ENCODE measurements at places on chromosomes 6 and 20.
A peak's percentile ranks its signal among the peaks of the same experiment; 100 is the strongest.

DNA sequence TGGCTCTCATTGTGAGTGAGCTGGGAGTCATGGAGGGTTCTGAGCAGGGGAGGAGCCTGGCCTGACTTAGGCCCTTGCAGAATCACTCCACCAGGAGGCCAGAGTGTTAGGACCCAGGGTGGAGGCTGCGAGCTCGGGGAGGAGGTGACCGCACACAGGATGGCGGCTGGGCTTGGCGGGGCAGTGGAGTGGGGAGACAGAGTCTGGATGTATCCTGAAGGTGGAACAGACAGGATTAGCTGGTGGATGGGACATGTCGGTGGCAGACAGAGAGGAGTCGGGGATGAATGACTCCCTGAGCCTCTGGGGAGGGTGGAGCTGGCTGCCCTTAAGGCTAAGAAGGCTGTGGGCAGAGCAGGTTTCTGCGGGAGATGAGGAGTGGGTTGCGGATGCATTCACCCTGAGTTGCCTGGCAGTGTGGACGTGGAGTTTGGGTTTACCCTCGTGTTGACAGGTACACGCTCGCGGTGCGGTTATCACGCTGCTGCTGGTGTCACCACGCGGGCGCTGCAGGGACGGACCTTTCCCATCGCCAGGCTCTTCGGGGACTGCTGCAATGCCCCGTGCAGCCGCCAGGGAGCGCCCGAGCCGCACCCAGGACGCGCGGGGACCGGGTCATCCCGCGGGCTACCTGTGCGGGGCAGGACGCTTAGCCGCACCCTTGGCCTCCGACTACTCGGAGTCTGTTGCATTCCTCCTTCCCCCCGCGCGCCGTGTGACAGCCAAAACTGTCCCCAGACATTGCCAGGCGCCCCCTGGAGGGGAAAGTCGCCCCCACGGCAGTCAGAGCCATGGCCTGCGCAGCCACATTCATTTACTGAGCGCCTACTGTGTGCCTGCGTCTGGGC, 43.0 kb upstream of the PTGIS start:
- peak; percentile 48 for DNase-seq

GRCh38 chr20:40743141-40743775, 54.2 kb upstream of the MAFB start:
- DNase-seq = no peak

DNA sequence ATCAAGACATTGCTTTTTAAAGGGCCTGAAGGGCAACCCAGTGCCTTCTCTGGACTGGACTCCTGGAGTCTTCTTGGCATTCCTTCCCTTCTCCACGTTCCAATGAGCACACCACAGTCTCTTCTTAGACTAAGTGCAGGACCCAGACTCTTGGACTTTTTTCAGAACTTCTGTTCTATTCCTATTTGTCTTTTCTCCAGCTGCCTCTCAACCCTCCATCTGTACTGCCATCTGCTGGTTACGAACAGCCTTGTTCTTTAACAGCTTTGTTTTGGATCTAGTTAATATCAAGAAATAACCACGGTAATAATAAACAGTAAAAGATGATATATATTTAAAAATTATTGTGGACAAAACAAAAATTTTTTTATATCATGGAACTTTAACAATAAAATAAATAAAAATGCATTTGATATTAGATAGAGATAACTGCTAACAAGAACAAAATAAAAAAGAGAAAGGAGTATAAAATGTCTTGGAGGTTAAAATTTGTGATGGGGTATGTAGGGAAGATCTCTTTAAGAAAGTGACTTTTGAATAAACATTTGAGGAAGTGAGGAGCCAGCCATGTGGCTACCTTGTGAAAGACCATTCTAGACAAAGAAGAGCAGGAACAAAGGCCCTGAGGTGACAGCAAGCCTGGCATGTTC, 105.1 kb upstream of the HCRTR2 start:
- peak; percentile 26 for DNase-seq

GRCh38 chr6:51892339-51892738, 195.1 kb downstream of the PKHD1 start:
- no peak for DNase-seq

DNA sequence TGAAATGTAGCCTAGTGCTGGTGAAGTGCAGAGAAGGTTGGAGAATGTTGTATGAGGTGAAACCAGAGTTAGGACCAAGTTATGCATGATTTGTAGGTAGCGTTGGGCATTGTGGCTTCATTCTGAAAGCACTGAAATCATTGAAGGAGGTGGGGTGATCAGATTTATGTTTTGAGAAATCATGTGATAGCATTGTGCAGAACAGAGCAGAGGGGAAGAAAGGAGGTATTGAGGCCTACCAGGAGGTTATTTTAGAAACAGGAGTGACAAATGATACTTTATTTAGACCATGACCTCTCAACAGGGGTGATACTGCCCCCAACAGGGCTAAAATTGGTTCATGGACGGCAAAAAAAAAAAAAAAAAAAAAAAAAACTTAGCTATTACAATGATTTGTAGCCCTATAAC, 15.6 kb upstream of the HMGN3 start:
- DNase-seq = no peak

- no peak for DNase-seq
Measured at GRCh38 chr20:62830251-62830650, 13.4 kb downstream of the COL9A3 start.

DNA sequence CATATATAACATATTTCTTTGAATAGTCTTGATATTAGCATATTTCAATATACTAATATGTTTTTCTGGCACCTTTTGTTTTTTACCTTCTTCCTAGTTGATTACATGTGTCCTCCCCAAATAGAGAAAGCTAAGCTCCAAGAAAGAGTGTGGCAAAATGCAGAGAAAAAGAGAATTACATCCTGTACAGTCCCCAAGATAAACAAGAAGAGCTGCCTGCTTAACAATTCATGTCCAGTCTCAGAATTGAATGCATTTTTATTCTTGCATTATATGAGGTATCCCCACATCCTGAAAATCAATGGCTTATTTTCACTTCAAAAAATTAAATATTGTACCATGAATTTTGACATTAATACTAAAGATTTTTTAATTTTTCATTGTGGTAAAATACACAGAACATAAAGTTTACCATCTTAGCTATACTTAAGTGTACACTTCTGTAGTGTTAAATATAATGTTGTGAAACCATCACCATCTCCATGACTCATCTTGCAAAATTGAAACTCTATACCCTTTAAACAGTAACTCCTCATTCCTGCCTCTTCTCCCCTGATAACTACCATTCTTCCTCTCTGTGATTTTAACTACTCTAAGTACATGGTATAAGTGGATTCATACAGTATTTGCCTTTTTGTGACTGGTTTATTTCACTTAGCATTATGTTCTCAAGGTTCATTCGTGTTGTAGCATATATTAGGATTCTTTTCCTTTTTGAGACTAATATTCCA, 490.3 kb downstream of the COL12A1 start:
- no peak for DNase-seq

DNA sequence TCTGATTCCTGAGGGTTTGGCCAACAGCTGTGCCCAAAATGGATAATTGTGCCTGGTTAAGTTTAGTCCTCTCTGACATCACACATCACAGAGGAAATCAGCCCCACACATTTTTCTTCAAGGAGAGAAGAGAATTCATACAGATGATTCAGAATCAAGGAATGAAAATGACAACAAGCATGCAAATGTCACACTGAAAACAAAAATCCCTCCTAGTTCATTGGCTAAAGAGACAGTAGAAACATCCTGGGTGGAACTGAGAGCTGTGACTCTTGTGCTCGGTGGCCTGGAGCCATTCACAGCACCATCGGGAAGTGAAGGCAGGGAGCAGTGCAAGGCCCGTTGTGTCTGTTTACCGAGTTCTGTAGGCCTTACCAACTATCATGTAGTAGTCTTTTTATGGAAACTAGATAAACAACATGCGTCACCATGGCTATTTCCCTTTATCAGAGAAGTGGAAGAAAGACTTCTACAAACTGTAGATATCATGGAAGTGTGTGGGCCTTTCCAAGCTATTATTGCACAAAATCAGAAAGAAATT, 81.7 kb upstream of the TENT5A start:
- no peak for DNase-seq

- DNase-seq = no peak
Measured at GRCh38 chr20:57624124-57624523, 3.9 kb upstream of the ZBP1 start.

DNA sequence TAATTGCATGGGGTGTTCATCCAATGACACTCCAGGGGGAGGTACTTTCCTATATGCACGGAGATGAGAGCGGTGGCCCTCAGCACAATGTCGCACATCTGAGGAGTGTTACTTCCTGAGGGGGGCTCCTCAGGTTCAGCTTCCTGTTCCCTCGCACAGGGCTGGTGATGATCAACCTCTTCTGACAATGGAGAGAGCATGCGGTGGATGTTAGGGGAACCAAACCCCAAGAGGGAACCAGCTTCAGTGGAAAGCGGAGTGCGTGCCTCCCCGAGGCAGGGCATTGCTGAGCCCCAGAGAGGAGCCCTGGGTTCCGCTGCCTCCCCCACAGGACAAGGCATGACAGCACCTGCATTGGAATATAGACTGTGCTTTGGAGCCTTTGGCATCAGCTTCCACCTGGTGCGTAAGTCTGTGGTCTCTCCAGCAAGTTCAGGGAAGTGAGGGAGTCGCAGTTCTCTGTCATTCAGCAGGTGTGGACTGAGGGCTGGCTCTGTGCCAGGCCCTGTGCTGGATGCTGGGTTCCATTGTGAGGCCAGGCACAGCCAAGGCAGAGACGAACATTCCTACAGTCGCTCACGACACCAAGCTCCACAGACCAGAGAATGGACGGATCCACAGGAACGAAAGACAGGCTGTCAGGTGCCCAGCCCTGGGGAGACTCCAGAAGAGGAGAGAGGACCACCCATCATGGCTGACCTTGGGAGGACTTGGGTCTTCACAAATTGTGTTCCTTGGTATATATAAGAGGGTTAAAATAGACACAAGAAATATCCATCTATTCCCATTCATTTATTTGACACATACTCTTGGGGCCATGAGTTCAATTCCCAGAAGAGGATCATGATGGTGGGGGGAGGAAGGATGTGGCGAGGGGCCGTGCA, 3.9 kb upstream of the ZNF831 start:
- peak; percentile 21 for DNase-seq

DNA sequence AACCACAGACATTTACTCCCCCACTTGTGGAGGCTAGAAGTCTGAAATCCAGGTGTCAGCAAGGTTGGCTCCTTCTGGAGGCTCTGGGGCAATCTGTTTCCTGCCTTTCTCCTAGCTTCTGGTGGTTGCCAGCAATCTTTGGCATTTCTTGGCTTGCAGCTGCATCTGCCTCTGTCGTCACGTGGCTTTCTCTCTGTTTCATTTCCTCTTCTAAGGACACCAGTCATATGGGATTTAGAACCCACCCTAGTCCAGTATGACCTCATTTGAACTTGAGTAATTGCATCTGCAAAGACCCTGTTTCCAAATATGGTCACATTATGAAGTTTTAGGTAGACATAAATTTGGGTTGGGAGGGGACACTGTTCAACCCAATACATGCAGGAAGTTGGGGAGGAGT, 56.2 kb upstream of the EPB41L1 start:
- no peak for DNase-seq

GRCh38 chr6:47098570-47098993, 56.5 kb upstream of the ADGRF1 start:
- no peak for DNase-seq

DNA sequence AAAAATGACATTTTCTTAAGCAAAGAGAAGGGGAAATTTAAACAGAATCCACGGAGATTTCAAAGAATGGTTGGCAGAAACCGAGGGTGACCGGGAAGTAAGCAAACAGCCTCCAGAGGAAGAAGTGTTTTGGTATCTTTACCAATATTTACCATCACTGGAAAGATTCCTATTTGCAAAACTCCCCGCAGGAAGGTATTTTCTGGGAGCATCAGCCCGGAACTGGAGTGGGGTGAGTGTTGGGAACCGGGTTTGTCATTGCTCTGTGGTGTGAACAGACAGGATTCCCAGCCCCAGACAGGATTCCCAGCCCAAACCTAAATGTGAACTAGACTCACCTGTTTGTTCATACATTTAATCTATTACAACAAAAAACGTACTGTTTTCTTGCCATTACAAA, 19.2 kb upstream of the DACT2 start:
- DNase-seq = no peak

Measured in NCI-H2081 (cell line).